ENCODE measurements at places on chromosomes 13 and 19.

GRCh38 chr13:114034481-114034891 lies 60.6 kb upstream of the C13orf46 start:
- DNase-seq: no peak

- no peak for DNase-seq
Observed at GRCh38 chr13:93309886-93310523, 83.4 kb downstream of the GPC6 start.

DNA sequence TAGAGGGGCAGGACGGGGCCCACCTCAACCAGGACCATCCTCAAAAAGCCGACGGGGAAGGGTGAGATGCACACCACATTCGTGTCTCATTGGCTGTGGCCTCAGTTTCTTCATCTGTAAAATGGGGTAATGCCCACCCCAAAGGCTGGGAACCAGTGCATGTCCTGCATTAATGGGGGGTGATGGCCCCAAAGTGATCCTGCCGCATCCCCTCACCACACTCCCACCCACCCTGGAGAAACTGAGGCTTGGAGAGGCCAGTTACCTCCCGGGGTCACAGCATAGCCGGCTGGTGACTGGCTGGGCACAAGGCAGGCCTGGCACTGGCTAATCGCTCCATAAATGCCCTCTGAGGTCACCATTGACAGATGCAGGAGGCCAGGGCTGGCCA lies 640 bp upstream of the MIDN start:
- no peak for DNase-seq

GRCh38 chr19:48687776-48688175 lies 8.0 kb upstream of the FUT2 start:
- no peak for DNase-seq

GRCh38 chr19:11821474-11822109 lies 7.5 kb downstream of the ZNF440 start:
- no peak for DNase-seq

GRCh38 chr19:1456121-1456900 lies 6.4 kb downstream of the APC2 start:
- no peak for DNase-seq

DNA sequence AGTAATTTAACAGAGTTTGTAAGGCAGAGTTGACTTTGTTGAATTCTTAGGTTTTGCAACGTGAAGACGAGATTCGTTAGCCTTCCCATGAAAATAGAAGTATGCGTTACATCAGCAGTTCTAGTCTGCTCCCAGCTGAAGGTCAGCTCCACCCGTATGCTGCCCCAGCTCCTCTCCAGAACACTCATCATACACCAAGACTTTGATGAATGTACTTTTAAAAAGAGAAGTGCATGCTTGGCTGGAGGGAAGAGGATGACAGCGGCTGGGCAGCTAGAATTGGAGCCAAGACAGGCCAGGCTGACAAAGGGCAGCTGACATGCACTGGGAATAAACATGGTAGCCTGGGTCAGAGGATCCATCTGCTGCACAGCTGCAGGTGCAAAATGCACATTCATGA lies 166.3 kb upstream of the ARGLU1 start:
- no peak for DNase-seq

DNA sequence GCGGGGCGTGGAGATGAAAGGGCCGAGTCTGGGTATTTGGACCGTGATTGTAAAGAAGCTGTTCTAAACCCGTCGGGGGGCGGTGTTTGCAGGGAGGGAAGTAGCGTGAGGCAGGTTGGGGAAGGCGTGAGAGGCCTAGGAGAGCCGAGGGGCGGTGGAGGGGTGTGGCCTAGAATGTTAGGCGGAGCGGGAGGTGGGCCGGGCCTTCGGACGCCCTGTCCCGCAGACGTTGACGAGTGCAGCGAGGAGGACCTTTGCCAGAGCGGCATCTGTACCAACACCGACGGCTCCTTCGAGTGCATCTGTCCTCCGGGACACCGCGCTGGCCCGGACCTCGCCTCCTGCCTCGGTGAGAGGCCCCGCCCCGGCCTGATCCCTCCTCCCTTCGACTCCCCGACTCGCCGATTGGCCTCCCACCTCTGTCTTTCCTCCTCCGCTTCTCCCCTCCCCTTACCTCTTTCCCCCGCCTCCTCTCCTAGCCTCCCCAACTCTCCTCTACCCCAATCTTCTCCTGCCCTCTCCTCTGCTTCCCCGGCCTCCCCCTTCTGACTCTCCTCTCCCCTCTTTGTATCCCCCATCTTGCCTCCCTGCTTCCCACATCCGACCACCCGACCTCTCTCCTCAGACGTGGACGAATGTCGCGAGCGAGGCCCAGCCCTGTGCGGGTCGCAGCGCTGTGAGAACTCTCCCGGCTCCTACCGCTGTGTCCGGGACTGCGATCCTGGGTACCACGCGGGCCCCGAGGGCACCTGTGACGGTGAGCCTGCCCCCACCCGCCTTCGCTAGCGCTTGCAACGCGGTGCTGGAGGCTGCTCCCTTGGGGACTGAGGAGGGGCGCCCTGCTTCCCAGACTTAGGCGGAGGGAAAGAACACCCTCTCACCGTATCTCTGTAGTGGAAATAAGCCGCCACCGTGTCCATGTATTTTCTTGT lies 12.8 kb downstream of the LTBP4 start:
- peak; percentile 94 for DNase-seq

DNA sequence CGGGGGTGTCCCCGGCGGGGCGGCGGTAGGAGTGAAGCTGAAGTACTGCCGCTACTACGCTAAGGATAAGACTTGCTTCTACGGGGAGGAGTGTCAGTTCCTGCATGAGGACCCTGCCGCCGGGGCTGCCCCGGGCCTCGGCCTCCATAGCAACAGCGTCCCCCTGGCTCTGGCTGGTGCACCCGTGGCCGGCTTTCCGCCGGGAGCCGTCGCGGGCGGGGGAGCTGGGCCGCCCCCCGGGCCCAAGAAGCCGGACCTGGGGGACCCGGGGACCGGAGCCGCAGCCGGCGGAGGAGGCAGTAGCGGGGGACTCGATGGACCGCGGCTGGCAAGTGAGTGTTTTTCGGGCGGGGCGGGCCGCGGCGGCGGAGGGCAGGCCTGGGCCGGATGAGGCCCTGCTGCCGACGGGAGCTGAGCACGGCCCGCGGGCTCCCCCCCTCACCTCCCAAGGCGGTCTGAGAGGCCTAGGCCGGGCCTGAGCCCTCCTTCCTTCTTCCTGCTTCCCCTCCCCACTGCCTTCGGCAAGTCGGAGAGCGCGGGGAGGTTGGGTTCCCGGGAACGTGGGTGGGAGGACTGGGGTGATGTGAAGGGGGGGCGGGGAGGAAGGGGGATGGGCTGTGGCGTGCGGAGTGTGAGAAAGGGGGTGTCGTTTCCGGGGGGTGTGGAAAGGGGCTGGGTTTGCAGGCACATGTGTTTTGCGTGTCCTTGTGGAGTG lies 568 bp downstream of the PAN3 start:
- peak; percentile 87 for DNase-seq

GRCh38 chr13:45859705-45860104 lies 8.2 kb upstream of the SIAH3 start:
- no peak for DNase-seq

GRCh38 chr13:29049524-29049923 lies 229.4 kb downstream of the MTUS2 start:
- no peak for DNase-seq

- DNase-seq: no peak
Observed at GRCh38 chr13:51846756-51847155, 1.8 kb upstream of the TMEM272 start.

DNA sequence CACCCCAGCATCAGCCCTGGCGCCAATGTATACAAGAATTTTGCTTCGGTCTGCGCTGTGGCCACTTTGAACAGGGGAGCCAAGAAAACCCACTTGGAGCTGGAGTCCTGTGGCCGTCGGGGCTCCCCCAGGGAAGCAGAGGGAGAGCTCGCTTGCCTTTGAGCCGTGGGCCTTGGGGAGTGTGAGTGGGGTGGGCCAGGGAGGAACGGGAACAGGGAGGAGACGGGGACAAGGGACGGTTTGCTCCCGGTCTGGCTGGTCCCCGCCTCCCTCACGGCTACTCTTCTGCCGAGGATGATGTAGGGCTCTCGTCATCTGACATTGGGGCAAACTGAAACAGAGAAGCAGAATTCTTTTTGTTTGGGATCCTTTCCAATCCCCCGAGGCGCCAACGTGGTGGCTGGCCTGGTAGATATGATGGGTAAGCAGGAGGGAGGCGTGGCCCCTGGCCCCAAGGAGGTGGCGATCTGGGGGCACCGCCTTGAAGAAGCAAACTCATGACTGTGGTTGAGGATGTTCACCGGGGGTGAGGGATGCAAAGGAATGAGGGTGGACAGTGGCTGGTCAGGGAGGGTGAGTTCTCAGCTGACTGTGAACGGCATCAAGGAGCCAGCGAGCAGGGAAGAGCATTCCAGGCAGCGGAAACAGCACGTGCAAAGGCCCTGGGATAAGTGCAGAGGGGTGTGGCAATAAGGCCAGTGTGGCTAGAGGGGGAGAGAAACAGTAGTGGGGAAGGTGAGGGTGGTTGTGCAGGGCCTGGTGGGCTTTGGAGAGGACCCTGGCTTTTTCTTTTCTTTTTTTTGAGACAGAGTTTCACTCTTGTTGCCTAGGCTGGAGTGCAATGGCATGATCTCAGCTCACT lies 10.9 kb upstream of the SPC24 start:
- DNase-seq: no peak

- no peak for DNase-seq
Observed at GRCh38 chr13:94218537-94218936, 260.9 kb downstream of the DCT start.

DNA sequence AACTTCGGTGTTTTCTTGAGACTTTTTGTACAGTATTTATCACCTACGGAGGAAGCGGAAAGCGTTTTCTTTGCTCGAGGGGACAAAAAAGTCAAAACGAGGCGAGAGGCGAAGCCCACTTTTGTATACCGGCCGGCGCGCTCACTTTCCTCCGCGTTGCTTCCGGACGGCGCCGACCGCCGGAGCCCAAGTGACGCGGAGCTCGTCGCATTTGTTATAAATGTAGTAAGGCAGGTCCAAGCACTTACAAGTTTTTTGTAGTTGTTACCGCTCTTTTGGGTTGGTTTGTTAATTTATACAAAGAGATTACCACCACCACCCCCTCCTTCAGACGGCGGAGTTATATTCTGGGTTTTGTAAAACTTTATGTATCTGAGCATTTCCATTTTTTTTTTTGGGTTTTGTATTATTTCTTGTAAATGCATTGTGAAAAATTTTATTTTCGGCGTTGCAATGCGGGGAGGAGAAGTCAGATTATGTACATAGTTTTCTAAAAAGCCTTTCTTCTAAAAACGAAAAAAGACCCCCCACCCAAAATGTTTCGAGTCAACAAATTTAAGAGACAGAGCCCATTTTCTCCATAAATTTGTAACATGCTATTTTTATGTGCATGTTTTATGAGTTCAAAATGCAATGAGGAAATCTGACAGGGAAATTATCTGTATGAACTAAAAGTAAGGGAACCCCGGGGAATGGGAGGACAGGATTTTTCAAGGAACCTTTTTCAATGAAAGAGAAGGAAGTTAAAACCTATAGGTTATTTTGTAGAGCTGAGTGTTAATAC lies 2.3 kb downstream of the SOX1 start:
- no peak for DNase-seq

DNA sequence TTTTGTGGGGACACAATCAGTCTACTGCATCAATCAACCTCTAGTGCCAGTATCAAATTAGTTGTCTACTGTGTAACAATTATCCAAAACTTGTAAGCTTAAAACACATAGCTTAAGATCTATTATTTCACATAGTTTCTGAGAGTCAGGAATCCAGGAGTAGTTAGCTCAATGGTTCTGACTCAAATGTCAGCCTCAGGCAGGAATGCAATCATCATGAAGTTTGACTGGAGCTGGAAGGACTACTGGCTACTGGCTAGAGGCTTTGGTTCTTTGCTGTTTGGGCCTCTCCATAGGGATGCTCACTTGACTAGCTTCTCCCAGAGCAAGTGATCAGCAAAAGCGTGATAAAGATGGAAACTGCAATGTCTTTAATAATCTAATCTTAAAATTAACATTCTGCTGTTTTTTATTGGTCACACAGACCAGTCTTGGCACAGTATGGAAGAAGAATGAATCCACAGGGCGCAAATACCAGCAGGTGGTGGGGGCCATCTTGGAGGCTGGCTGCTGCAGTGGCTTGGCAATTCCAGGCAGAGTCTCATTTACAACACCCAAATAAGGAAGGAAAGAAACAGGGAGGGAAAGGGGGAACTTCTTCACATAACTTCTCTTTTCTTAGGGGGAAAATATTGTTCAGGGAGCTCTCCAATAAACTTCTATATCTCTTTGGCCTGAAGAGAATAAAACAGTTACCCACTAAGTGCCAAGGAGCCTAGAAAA lies 15.7 kb downstream of the CAB39L start:
- no peak for DNase-seq

GRCh38 chr19:46825731-46826055 lies 25.0 kb downstream of the AP2S1 start:
- no peak for DNase-seq

DNA sequence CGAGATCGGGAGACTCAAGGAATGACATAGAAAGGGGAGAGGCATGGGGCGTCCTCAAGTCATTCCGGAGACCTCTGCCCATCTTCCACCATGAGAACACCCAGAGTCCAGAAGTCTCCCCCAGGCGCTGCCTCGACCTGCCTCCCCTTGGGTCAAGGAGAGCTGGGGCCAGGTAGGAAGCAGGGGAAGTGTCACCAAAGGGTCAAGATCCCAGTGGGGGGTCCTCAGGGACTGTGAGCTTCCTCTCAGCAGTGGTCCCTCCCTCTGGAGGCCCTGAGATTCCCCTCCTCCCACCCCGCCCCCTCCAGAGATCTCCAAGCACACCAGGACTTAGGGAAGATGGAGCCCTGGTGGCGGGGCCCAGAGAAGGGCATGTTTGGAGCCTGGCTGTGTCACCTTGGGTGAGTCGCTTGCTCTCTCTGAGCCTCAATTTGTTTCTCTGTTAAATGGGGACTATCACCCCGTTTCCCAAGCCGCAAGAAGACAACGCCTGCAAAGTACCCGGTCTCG lies 919 bp downstream of the DACT3 start:
- peak; percentile 41 for DNase-seq

DNA sequence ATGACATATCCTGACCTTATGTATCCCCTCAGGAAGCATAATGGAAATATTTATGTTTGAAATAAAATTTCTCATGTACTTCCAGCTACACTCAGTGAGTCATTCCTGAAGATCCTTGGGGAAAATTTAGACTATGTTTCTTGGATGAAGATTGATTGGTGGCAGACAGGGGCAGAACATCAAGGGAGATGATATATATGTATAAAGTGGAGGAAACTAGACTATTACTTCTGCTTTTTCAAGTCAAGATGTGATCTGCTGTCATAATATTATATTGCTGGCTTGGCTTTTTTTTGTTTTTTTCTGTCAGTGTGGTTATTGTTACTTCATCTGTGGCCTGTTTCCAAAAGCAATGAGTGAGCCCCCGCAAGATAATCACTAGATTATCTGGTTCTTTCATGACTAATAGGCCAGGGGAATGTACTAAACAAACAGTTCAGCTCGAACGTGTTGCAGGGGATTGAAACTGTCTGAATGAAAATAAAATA lies 87.2 kb upstream of the TNFSF11 start:
- no peak for DNase-seq

DNA sequence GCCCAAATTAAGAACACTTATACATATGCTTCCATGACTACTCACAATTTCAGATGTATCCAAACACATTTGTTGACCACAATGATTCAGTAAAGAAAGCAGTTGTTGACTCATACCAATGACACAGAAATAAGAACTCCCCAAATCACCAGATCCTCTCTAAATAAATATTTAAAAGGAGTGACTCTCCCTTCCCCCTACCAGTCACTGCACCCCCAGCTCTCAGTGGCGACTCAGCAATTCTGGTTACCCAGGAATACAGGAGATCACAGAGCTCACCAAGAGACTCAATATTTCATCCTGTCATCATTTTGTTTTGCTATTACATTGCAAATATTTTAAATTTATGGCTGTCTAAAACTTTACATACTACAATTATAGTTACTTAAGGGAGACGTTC lies 131.5 kb downstream of the RGCC start:
- no peak for DNase-seq

Measured in NAMALWA (cell line).